ENCODE measurements at places on chromosomes 1 and 21.

- DNase-seq = no peak
Measured at GRCh38 chr21:35280231-35280630, 231.1 kb upstream of the RUNX1 start.

DNA sequence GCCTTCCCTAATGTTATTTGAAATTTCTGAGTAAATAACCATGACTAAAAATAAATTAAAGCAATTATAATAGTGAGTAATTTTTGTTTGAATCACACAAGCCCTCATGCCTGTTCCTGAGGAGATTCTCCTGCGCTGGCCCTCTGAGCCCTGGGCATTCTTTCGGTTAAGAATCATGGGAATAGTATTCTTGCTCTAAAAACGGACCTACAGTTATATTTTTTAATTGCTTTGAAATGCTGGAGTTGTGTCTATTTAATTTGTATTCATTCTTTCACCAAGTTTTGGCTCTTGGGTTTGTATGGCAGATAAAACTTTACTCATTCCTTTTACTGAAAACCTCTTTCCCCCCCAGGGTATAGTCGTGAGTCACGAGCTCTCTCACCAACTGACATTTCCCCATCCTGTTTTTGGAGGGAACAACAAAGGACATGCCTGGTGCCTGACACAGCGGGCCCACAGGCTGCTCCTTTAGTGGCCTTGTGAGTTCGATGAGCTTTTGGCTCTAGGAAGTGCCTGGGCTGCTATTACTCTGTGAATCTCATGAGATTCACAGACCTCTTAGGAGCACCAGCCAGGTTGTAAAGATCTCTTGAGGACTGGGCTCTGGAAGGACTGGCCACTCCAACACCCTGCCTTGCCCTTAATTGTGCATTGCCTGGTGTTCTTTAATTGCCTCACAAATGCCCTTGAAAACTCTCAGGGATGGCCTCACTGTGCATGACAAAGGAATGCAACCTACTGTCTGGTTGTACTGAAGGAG, 58.6 kb downstream of the DDR2 start:
- DNase-seq = no peak

DNA sequence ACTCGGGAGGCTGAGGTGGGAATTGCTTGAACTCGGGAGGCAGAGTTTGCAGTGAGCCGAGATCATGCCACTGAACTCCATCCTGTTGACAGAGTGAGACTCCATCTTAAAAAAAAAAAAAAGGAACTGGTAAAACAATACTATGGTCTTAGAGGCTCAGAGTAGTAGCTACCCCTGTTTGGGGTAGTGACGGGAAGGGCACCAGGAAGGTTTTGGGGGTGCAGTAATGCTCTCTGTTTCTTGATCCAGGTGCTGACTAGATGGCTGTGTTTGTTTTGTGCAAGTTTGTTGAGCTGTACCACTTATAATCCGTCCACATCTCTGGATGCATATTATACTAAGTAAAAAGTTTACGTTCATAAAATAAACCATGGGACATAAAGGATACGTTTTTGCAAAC, 765.8 kb upstream of the TPTE start:
- DNase-seq = no peak

DNA sequence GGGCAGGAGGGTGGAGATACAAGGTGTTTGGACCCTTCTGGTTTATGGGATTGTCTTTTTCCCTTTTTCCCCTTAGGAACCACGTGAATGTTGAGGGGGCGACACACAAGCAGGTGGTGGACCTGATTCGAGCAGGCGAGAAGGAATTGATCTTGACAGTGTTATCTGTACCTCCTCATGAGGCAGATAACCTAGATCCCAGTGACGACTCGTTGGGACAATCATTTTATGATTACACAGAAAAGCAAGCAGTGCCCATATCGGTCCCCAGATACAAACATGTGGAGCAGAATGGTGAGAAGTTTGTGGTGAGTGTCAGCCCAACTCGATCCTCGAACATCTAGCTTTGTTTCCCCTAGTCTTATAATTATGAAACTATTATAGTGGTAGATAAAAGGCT, 27.0 kb downstream of the SNX27 start:
- DNase-seq = no peak

GRCh38 chr21:32328595-32328994, 29.9 kb downstream of the MRAP start:
- no peak for DNase-seq

GRCh38 chr1:111399792-111400610, 27.5 kb downstream of the OVGP1 start:
- no peak for DNase-seq

DNA sequence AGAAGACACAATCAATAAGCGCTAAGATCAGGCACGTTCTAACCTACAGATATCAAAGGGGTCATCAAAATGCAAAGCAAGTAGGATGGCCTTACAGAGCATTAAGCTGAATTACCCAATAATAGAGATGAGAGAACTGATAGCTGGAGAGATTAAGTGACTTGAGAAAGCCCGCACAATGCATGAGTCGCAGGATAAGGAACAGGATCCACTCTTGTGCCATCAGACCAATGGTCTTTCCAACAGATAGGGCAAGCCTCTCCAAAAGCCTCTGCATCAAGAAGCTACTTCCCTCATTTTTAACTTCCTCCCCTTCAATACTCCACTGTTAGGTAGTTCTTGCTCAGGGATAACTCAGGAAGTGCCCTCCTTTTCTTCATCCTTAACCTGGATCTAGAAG, 2.6 kb downstream of the CHML start:
- no peak for DNase-seq

DNA sequence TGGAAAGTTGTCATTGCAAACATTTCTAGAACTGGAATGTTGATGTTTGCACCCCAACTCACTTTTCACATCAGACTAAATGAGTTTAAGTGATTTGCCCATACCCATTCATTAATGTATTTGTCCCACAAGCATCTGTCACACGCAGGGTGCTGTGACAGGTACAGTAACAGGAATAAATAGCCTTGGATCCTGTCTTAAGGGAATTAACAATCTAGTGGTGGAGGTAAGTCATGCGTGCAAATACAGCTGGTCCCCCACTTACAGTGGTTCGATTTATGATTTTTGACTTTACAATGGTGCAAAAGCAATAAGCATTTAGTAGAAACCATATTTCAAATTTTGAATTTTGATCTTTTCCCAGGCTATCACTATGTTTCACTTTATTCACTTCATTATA, 17.5 kb upstream of the PRDM2 start:
- no peak for DNase-seq

DNA sequence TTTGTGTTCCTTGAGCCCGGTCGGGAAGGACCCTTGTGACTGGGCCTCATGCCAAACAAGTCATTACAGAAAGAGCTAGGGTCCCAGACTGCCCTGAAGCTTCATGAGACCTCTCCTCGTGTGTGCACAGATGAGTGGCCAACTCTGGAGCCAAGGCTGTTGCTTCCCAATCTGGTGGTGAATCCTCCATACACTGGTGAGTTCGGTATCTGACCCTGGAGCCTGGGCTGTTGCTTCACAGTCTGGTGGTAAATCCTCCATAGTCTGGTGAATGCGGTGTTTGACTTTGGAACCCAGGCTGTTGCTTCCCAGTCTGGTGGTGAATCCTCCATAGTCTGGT, 737.8 kb downstream of the MATN1 start:
- DNase-seq = no peak

DNA sequence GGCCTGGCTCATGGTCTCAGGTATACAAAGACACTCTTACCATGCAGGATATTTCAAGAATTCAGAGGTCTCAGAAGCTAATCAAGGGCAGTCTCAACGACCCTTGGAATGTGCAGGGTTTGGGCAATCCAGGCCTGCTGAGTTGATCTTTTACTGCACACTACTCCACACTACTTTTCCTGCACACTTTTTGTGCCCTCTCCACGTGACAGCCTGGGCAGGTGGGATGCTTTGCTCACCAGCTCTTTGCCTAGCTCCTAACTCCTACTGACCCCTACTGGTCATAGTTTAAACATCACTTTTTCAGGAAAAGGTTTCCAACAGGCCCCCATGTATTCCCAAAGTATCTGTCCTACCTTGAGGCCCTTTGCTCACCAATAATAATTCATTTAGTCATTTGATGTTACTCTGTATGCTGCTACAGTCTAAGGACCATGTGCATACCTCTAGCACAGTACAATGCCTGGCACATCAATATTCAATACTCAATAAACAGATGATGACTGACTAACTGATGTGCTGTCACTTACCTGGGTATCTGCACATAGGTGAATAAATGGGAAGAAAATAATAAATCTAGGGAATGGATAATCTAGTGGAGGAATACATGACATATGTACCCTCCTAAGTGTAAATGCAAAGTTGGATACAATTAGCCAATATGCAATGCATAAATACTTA, 9.6 kb downstream of the DUSP23 start:
- no peak for DNase-seq

DNA sequence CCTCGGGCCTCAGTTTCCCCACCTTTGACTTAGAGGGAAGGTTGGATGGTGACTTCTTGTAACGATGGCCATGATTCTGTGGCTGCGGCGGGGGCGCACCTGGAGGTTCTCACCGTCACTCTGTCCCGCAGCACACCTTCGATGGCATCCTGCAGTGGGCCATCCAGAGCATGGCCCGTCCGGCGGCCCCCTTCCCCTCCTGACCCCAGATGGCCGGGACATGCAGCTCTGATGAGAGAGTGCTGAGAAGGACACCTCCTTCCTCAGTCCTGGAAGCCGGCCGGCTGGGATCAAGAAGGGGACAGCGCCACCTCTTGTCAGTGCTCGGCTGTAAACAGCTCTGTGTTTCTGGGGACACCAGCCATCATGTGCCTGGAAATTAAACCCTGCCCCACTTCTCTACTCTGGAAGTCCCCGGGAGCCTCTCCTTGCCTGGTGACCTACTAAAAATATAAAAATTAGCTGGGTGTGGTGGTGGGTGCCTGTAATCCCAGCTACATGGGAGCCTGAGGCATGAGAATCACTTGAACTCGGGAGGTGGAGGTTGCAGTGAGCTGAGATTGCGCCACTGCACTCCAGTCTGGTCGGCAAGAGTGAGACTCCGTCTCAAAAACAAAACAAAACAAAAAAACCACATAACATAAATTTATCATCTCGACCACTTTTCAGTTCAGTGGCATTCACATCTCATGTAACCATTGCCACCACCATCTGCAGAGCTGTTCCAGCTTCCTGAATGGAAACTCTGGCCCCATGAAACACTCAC, 2.1 kb upstream of the PFKL start:
- DNase-seq = peak; percentile 73

GRCh38 chr1:89611721-89612120, 21.2 kb upstream of the LRRC8C start:
- peak; percentile 39 for DNase-seq

- DNase-seq = no peak
Measured at GRCh38 chr21:45838634-45839033, 142.9 kb upstream of the COL6A1 start.

DNA sequence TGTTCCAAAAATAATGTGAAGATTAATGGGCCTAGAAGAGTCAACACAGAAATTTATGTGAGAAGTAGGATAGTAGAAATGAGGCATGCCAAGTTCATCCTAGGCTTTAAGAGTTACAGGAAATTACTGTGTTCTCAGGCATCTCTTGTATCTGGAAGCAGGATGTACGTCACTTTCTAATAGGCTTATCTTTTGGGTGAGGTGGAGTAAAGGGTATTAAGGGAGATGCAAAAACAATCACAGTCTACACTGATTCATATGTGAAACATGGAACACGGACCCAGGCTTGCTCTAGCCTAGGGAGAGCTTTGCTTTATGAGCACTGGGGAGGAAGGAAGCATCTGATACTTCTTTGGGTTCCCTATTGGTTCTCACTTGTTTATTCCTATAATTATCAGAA, 84.5 kb upstream of the RGS4 start:
- no peak for DNase-seq

GRCh38 chr21:36048357-36048756, 12.0 kb downstream of the SETD4 start:
- DNase-seq = no peak

DNA sequence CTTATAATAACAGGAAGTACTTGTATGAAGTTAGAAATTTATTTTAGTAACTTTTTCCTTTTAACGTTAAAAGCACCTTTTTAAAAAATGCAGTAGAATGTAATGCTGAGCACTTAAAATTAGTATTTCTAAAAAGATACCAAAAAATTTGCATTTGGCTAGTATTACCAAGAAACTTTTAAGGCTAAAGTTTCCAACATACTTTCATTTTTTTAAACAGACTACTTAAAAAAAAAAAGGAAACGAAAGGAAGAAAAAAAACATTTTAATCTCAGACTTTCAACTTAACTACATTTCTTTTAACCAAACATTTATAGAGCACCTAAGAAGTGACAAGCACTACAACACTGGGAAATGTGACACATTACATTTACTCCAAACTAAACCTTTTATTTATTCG, 2.8 kb downstream of the ARID4B start:
- DNase-seq = no peak

- DNase-seq = no peak
Measured at GRCh38 chr1:53362851-53363642, 35.2 kb upstream of the LRP8 start.

DNA sequence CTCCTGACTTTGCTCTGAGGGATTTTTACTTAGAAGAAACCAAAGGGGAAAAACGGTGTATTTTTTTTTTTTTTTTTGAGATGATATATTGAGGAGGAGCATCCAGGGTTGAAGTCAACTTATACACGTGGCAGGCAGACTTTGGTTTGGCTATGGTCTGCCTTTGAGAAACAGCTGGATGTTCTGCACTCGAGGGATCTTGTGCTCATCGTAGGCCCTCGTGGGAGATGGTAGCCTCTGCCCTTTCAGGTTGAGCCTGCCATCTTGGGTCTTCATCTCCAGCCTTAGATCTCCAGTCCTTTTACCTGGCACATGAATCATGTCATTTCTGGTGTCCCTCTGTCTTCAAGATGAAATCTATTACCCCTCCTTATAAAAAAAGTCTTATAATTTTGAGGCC, 67.1 kb upstream of the UBE2U start:
- no peak for DNase-seq

DNA sequence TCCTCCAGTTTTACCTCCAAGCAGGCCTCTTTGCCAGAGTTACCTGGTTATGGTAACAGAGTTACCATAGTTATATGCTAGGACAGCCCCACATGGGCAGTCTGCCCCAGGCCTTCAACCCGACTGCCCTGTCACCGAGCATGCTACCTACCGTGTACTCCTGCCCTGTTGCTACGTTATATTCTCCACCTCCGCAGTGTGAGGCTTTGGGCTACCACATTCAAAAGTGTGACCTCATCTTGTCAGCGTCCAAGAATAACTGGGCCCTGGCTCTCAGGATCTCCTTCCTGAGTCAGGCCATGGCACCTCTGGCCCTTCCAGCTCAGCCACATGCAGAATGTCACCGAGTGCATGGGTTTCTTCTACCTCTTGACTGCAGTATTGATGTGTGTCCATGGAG, 8.9 kb downstream of the MAPKAPK2 start:
- no peak for DNase-seq

GRCh38 chr1:223771469-223771813, 59.1 kb downstream of the CAPN2 start:
- no peak for DNase-seq

GRCh38 chr1:77825131-77825709, 45.8 kb downstream of the MIGA1 start:
- DNase-seq = no peak

GRCh38 chr21:35428489-35428888, 379.4 kb upstream of the RUNX1 start:
- DNase-seq = peak; percentile 30

GRCh38 chr1:65067491-65068201, 80.4 kb upstream of the AK4 start:
- peak; percentile 40 for DNase-seq

- DNase-seq = peak; percentile 41
Measured at GRCh38 chr1:44405798-44406736, 1.0 kb downstream of the RNF220 start.

- no peak for DNase-seq
Measured at GRCh38 chr1:157044326-157044725, 1.2 kb downstream of the ARHGEF11 start.

GRCh38 chr1:50968821-50969610, 1.0 kb upstream of the CDKN2C start:
- peak; percentile 62 for DNase-seq

Data from stimulated activated naive CD8-positive, alpha-beta T cell treated with anti-CD3 and anti-CD28 coated beads, Interleukin-15, amount 100 ng/mL, for 72 hours (primary cell).